ENCODE measurements at places on chromosomes 3 and 15.
A peak's percentile ranks its signal among the peaks of the same experiment; 100 is the strongest.

- DNase-seq, result no peak
Observed at GRCh38 chr15:27059610-27060202, 88.7 kb downstream of the GABRG3 start.

DNA sequence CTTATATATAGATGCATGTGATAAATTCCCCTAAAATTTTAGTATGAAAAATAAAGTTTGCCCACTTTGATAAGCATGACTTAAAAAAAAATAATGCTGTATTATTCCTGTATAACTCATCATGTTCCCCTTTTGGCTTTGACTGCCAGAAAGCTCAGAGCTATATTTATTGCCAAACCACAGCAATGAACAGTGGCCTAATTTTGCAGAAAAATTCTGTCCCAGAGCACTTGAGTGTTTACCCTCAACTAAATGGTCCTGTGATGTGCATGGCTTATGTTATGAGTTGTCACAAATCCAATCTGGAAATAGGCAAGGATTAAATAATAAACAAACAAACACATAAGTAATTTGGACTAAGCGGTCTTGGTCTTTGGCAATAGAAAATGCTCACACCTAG is 276.7 kb downstream of the SLC9A9 start:
- DNase-seq, result no peak

- no peak for DNase-seq
Observed at GRCh38 chr3:183131186-183131725, 31.3 kb downstream of the LAMP3 start.

DNA sequence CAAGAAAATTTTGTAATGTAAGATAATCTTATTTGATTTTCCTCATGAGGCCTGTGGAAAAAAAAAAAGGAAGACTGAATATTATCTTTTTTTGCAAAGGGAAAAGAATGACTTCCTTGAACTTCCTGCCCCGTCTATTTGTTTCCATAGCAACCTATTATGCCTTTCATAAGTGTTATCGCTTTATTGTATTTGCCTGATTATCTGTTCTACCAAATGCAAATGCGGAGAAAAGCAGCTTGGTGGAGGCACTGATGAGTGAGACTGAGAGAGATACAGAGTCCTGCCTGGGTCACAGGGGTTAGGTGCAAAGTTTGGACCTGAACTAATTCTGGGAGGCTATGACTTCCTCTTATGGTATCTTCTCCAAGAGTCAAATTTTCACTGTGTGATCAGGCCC is 334.0 kb upstream of the KCNMB2 start:
- DNase-seq, result no peak

DNA sequence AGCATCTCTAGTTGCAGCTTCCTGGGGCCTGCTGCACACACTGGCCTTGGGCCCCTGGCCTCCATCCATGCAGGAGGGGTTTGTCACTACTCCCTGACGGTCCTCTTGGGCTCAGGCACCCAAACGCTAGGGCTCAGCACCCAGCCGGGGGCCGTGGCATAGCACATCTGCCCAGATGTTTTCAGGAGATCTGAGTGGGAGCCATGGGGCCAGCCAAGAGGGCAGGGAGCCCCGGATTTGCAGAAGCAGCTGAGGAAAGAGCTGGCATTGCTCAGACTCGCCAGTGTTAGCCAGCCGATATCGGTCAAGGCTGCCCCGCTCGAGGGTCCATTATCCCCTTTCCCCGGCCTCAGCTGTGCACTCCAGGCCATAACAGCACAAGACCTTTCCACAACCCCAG is 1.5 kb upstream of the ALDH1A3 start:
- no peak for DNase-seq

- no peak for DNase-seq
Observed at GRCh38 chr3:160092760-160093159, 104.1 kb downstream of the IL12A start.

GRCh38 chr3:137988152-137988551 is 21.8 kb upstream of the CLDN18 start:
- DNase-seq, result no peak

DNA sequence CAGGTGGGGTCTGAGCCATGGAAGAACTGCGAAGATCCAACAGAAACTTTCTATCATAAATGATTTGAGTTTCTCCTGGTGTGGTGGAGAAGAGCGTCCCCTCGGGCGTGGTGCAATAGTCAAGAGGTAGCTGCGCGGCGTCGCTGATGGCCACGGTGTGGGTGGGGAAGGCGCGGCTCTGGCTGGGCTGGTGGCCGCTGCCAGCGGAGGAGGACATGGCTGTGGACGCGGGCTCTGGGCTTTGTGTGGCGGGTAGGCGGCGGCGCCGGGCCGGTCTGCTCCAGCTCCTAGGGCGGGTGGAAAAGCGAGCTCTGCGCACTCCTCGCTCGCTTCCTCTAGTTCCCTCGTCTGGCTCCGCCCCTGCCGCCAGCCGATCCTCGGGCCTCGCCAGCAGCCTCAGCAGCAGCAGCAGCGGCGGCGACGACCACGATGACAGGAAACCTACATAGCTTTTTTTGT is 5.9 kb downstream of the STARD9 start:
- DNase-seq, result peak; percentile 33

DNA sequence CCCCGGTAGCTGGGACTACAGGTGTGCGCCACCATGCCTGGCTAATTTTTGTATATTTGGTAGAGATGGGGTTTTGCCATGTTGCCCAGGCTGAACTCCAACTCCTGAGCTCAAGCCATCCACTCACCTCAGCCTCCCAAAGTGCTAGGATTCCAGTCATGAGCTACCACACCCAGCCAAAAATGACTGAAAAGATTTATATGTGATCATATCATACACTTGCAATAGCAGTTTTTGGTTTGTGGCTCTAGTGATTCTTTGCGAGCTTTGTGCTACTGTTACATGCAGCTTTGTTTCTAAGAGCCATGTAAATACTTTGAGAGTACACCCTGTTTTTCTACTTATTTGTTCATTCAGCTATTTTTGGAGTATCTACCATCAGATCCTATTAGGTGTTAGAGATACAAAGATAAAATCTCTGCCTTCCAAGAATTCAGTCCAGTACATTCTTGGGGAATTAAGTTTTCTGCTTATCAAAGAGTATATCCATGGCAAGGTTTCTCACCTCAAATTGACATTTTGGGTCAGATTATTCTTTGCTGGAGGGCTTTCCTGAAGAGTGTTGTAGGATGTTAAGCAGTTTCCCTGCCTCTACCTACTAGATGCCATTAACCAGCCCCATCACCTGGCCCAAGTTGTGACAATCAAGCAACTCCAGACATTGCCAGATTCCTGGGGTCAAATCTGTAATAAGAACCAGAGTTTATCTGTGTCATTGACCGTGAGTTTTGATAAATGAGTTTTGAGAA is 15.0 kb downstream of the SNAP23 start:
- DNase-seq, result no peak

- no peak for DNase-seq
Observed at GRCh38 chr3:23920151-23920655, 3.3 kb downstream of the RPL15 start.

DNA sequence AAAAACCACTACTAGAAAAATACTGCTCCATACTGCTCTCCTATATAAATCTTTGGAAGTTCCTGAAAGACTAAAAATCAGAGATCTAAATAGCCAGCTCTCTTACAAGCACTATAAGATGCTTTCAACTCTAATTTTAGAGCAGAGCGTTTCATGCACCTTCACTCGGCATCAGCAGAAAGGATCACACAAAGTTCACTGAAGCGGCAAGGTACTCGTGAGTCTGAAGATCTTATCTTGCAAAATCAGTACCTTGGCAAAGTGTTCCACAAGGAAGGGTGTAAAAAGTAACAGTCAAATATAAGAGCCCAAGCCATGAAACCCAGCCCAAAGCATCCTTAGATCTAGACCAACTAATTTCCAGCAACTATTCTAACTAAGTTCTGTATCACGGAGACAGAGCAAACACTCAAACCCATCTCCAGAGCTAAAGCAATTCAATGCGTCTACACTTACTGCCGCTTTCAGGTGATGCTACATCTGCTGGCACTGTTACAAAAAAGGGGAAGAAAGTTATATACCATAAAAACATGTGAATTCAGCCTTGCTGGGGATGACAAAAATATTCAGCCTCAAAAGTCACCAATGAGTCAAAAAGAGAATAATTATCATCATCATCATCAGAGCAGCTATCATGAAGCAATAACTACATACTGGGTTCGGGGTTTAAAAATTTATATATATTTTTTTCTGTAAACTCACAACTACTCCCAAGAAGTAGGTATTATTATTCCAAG is 16.3 kb downstream of the VPS39 start:
- DNase-seq, result no peak

GRCh38 chr3:49813497-49814174 is at the start of gene UBA7:
Gene UBA7 (minus strand): TSS chr3:49813953. CDS start chr3:49813787, 166 bp downstream.
- no peak for DNase-seq
